Kidney tubule cell (primary cell): ENCODE measurements at places on chromosomes 7 and 10.

DNA sequence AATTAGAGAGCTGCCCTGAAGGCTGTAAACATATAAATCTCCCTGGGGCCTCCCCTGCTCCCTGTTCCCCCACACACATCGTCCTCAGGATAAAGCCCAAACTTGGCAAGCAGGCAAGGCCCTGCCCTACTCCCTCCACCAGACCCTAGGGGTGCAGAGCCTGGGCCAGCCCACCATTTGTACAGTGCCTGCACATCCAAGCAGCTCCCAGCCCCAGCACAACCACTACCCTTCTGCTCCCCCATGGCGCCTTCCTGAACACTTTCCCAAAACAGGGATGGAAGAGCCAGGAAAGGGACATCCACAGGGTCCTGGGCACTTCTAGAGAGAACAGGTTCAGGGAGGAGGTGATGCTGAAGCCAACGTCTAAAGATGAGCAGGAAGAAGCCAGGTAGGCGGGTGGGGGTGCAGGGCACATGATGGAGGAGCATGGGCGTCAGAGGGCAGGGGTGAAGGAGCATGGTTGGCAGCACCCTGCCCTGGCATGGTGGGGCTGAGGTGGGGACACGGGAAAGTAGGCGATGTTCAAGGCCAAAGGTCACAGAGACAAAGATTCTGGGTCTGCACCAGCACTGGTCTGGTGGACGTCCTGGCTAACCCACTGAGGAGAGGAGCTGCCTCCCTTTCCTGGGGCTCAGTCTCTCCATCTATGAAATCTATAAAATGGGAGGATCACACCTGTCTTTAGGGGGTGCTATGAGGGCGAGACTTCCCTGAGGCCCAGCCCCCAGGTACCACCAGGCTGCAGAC is 140.6 kb downstream of the ARHGAP22 start:
- no peak for DNase-seq

DNA sequence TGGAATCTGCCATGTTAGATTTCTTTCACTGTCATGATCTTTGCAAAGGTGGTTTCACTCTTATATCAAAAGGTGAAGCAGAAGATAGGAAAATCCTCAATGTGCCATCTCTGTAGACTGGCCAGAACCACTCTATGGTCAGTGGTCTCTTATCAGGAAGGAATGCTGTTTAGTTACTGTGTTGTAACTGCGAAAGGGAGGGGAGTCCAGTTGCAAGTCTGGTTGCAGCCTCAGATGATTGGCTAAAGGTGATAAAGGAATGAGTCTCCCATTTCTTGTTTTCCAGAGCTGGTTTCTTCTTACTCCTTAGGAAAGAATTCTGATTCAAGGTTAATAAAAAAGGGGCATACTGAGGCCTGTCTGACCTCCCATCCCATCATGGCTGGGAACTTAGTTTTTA is 58.2 kb upstream of the ICA1 start:
- no peak for DNase-seq

- no peak for DNase-seq
Measured at GRCh38 chr7:20019757-20020432, 197.3 kb downstream of the MACC1 start.

GRCh38 chr7:2214636-2215035 is 18.1 kb downstream of the MAD1L1 start:
- DNase-seq, result no peak

- peak; percentile 81 for DNase-seq
Measured at GRCh38 chr7:117715784-117716445, 157.3 kb downstream of the CTTNBP2 start.
